Suprapubic skin (tissue), 4 donors: ENCODE measurements at places on chromosomes 12 and 14.
A peak's percentile ranks its signal among the peaks of the same experiment; 100 is the strongest.

DNA sequence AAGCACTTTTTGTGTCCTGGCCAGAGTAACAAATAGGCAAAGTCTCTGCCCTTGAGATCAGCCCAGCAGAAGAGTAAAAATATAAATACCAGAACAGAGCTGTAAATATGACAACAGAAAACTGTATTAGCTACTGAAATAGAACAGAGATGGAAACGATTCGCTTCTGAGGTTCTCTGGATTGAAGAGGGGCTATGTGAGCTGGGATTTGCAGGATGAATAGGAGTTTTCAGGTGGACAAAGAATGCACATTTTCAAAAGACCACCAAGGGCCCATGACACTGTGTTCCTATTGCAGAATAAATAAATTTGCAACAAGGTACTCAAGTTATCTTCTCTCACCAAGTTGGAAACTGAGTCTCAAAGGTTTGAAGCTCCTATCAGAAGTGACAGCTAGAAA, 176.6 kb downstream of the BCL11B start:
- no peaks in the 10 kb centered on the region for H3K36me3 ChIP-seq
- no peak for DNase-seq
- no peaks in the 10 kb centered on the region for H3K27me3 ChIP-seq
- H3K4me3 ChIP-seq = no peak overlapping the region
- peaks cover 19% of the 10 kb centered on the region for H3K4me1 ChIP-seq

DNA sequence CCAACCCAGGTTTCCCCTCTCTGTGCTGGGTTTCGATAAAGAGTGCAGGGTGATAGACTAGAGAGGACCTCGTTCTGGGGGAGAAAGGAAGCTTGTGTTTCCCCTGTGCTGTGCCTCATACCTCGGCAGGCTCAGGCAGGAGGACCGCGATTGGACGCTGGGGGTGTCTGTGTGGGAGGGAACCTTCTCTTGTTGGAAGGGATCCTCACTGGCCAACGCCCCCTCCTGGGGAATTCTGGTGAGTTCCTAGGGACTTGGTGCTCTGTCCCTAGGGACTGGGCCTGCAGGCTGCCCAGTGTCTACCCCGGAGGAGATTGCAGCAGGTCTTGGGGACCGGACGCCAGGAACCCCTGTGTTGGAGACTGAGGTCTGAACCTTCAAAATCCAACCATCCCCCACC, 157.4 kb upstream of the PRMT8 start:
- no peak overlapping the region for H3K27ac ChIP-seq
- no peak for DNase-seq
- no peaks in the 10 kb centered on the region for H3K36me3 ChIP-seq
- no peak overlapping the region for H3K4me3 ChIP-seq
- no peaks in the 10 kb centered on the region for H3K27me3 ChIP-seq

GRCh38 chr12:27260746-27261145, 16.7 kb downstream of the STK38L start:
- no peaks in the 10 kb centered on the region for H3K36me3 ChIP-seq
- H3K4me3 ChIP-seq = no peak overlapping the region
- H3K4me1 ChIP-seq = peaks cover 18% of the 10 kb centered on the region

DNA sequence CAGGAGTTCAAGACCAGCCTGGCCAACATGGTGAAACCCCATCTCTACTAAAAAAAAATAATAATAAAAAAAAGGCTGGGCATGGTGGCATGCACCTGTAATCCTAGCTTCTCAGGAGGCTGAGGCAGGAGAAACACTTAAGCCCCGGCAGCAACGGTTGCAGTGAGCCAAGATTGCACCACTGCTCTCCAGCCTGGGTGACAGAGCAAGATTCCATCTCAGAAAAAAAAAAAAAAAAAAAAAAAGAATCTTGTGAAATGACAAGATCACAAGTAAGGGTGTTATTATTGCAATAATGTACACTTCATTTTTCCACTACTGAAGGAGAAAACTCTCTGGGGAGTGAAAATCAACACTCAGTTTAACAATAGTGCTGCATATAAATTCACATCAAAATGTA, 8.8 kb upstream of the PTGR2 start:
- no peaks in the 10 kb centered on the region for H3K27me3 ChIP-seq
- H3K27ac ChIP-seq = no peak overlapping the region
- H3K4me1 ChIP-seq = no peaks in the 10 kb centered on the region
- no peak for DNase-seq
- no peak overlapping the region for H3K4me3 ChIP-seq

DNA sequence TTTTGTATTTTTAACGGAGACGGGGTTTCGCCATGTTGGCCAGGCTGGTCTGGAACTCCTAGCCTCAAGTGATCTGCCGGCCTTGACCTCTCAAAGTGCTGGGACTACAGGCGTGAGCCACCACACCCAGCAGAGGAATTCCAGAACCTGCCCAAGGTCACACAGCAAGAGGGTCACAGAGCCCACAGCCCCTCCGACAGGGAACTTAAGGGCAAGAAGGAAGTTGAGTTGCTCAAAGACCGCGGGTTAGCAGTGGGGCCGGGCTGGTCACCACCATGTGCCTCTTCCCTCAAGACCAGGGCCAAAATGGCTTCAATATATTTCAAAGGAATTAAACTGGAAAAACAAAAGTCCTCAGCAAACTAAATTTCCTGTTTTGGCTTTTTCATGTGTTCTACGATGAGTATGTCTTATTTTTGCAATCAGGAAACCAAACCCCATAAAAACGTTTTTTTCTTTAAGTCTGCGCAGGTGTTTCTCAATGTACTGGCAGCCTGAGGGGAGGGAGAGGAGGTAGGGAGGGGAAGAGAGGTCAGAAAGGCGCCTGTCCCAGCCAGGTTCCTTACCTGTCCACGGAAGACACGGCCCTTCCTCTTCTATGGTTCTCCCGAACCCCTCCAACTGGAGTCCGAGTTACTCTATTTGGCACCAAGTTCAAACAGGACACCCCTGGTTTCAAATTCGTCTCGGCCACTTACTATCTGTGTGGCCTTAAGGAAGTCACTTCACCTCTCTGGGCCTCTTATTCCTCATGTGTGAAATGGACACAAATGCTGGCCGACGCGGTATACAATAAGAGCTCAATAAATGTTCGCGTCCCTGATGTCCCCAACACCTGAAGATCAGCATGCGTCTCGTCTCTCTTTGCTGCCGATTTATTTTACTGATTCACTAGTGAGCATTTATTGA, 778 bp downstream of the SLC8B1 start:
- H3K4me1 ChIP-seq = peaks cover 24% of the 10 kb centered on the region
- peaks cover 25% of the 10 kb centered on the region for H3K36me3 ChIP-seq
- peak overlapping the region; percentile 67 for H3K4me3 ChIP-seq
- no peak for DNase-seq
- H3K27ac ChIP-seq = peak overlapping the region; percentile 69

DNA sequence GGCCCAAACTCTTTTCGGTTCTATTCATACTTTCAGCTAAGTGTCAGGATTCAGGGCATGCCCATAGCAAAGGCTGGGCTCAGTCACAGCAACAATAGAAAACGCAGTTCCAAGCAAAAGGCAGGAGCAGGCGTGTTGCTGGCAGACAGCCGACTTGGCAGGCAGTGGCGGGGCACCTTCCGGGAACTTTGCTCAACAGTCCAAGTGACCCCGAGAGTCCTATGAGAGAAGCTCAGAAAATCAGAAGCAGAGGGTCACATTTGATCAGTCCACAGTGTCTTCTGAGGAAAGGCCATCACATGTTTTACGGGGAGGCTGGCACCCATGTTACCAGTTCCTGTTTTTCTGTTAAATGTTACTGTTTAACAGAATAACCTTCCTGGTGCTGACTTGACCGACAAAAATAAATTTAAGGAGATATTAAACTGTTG, 115.0 kb downstream of the DACT1 start:
- H3K27me3 ChIP-seq = no peaks in the 10 kb centered on the region
- peak overlapping the region; percentile 69 for H3K27ac ChIP-seq
- peak; percentile 87 for DNase-seq
- H3K4me1 ChIP-seq = peaks cover 38% of the 10 kb centered on the region
- no peak overlapping the region for H3K4me3 ChIP-seq

GRCh38 chr14:21990116-21990515, 316.5 kb upstream of the OR4E1 start:
- no peak overlapping the region for H3K4me3 ChIP-seq
- H3K4me1 ChIP-seq = no peaks in the 10 kb centered on the region
- H3K27me3 ChIP-seq = no peaks in the 10 kb centered on the region
- H3K27ac ChIP-seq = no peak overlapping the region
- no peaks in the 10 kb centered on the region for H3K36me3 ChIP-seq

GRCh38 chr14:101364503-101365328, 196.6 kb upstream of the DIO3 start:
- no peak overlapping the region for H3K4me3 ChIP-seq
- H3K36me3 ChIP-seq = no peaks in the 10 kb centered on the region
- H3K4me1 ChIP-seq = peaks cover 21% of the 10 kb centered on the region
- H3K27me3 ChIP-seq = peaks cover 20% of the 10 kb centered on the region

- H3K36me3 ChIP-seq = no peaks in the 10 kb centered on the region
- no peaks in the 10 kb centered on the region for H3K4me1 ChIP-seq
- H3K27me3 ChIP-seq = no peaks in the 10 kb centered on the region
- H3K27ac ChIP-seq = no peak overlapping the region
- no peak overlapping the region for H3K4me3 ChIP-seq
- no peak for DNase-seq
Observed at GRCh38 chr14:75570797-75571196, 7.6 kb upstream of the FLVCR2 start.

GRCh38 chr12:65655074-65655493, 169.2 kb upstream of the HMGA2 start:
- H3K36me3 ChIP-seq = no peaks in the 10 kb centered on the region
- DNase-seq = no peak
- H3K27ac ChIP-seq = no peak overlapping the region
- no peaks in the 10 kb centered on the region for H3K4me1 ChIP-seq
- no peaks in the 10 kb centered on the region for H3K27me3 ChIP-seq

GRCh38 chr12:2475984-2476383, 318.8 kb upstream of the FKBP4 start:
- H3K4me3 ChIP-seq = no peak overlapping the region
- no peaks in the 10 kb centered on the region for H3K27me3 ChIP-seq
- no peaks in the 10 kb centered on the region for H3K36me3 ChIP-seq
- H3K4me1 ChIP-seq = no peaks in the 10 kb centered on the region
- DNase-seq = no peak

- no peak overlapping the region for H3K27ac ChIP-seq
- DNase-seq = no peak
- no peaks in the 10 kb centered on the region for H3K36me3 ChIP-seq
- H3K4me1 ChIP-seq = peaks cover 11% of the 10 kb centered on the region
Observed at GRCh38 chr12:104686196-104686595, 229.4 kb downstream of the CHST11 start.

DNA sequence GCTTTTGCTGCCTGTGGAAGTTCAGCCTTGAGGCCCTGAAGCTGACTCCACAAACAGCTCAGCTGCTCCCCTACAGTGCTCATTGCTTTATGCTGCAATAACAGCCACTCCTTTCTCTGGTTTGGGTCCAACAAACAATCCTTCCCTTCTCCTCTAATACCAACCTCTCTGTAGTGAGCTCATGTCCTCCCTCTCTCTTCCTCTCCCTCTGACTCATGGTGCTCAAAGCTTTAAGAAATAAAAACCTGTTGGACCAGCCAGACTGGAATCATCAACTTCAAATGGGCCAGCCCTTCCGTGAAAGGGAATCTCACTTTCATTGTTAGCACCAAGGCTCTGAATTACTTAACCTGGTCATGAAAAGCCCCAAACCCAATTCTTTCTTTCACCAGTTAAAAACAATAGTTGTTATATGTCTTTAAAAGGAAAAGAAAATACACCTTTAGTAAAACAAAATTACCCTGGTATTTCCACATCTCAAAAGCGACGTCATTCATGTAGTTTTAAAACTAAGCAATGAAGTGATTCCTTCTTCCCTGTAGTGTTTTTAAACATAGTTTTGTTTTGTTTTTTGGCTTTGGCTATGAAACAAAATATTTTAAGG, 126.4 kb downstream of the DUSP6 start:
- H3K27me3 ChIP-seq = no peaks in the 10 kb centered on the region
- no peak for DNase-seq
- no peak overlapping the region for H3K4me3 ChIP-seq
- H3K36me3 ChIP-seq = no peaks in the 10 kb centered on the region

DNA sequence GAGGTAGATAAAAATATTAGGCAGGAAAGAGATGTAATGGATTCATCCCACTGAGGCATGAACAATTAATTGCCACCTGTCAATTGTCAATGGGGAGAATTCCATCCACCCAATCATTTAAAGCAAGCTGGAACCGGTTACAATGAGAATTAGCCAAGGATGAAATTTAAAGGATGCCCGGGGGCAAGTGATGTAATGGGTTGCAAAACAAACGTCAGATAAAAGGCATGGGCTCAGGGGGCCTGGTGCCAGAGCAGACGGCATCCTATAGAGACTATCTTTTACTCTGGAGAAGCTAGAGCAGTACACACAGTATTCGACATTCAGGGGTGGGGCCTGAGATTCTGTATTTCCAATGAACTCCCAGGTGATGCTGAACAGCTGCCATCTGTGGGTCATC, 80.5 kb upstream of the ZFP36L1 start:
- no peaks in the 10 kb centered on the region for H3K27me3 ChIP-seq
- no peaks in the 10 kb centered on the region for H3K4me1 ChIP-seq
- H3K27ac ChIP-seq = no peak overlapping the region
- H3K36me3 ChIP-seq = peaks cover 66% of the 10 kb centered on the region

- H3K27ac ChIP-seq = no peak overlapping the region
- H3K4me3 ChIP-seq = peak overlapping the region; percentile 14
- peaks cover 76% of the 10 kb centered on the region for H3K27me3 ChIP-seq
- peaks cover 23% of the 10 kb centered on the region for H3K4me1 ChIP-seq
- DNase-seq = no peak
Observed at GRCh38 chr14:88326352-88327103, 3.5 kb upstream of the KCNK10 start.

DNA sequence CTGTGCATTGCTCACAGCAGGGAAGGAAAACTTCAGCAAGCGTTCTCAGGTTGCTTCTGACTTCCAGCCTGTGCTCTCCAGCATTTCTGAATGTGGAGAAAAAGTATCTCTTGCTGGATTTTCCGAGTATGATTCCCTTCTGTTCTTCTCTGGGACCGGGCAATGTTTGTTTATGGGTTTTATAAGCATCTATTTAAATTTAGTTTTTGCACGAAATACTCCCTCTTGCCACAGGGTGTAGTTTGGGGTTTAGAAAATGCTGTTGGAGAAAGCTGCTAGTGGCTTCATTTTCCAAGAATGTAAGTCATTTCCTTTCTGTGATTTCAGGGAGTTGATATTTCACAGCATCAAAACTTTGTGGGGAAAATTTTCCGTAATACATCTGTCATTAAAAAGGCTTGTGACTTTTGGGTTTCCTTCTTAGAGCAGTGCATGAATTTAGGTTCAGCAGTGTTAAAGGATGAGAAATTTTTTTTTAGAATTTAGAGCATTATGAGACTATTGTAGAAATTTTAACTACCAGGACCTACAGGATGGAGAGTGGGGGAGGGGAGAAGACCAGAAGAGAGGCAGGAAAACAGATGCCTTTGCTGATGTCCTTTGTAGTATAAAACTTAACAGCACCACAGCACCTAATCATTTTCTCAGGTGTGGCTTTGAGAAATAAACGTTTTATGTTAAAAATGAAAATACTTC, 1.5 kb downstream of the FRMD6 start:
- H3K27ac ChIP-seq = peak overlapping the region; percentile 98
- peaks cover 59% of the 10 kb centered on the region for H3K4me1 ChIP-seq
- H3K36me3 ChIP-seq = no peaks in the 10 kb centered on the region

DNA sequence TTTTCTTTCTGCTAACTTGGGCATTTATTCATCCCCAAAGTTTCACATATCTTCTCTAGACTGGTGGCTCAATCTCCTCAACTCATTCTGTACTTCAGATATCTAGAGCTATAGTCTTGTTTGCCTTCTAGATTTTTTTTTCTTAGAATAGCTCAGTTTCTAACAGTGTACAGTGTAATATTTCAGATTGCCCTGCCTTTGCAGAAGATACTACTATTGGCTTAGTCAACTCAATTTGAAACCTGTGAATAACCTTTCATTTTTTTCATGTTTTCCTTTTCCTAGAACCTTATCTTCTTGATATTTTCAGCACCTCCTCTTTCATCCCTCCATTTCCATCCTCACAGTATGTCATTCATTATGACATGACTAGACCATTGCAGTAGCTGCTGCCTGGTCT, 69.6 kb downstream of the OTOGL start:
- no peaks in the 10 kb centered on the region for H3K4me1 ChIP-seq
- no peak overlapping the region for H3K27ac ChIP-seq
- H3K4me3 ChIP-seq = no peak overlapping the region
- no peaks in the 10 kb centered on the region for H3K27me3 ChIP-seq
- DNase-seq = no peak
